ENCODE measurements at places on chromosomes 16 and 17.

DNA sequence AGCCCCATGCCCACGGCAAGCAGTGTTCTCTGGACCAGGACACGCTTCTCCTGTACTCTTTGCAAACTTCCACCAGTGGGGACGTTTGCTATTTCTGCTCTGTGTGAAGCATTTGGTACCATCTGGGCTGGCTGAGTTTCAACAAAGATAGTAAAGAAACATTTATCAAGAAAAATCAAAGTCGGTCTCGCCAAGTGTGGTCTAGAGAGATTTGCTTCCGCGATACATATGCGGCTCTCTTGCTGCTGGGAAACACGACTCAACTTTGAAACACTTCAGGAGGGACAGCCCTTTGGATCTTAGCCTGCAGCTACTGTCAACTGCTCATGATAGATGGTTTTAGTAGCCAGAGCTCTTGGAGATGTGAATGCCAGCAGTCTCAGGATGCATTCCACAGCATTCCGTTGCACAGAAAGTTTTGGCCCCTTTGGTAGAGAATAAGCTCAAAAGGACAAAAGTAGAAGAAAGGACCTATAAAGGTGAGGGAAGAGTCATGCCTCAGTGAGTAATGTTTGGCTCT, 168.2 kb upstream of the CACNG3 start:
- no peak for DNase-seq

- no peak for DNase-seq
Measured at GRCh38 chr16:88503374-88503770, 50.3 kb downstream of the ZFPM1 start.

GRCh38 chr16:68760671-68761275, 23.7 kb downstream of the CDH1 start:
- DNase-seq = peak; percentile 62

- DNase-seq = peak; percentile 83
Measured at GRCh38 chr17:55264645-55265298, at the start of gene HLF. Gene HLF (plus strand): TSS chr17:55264960. CDS start chr17:55265485, 525 bp downstream.

DNA sequence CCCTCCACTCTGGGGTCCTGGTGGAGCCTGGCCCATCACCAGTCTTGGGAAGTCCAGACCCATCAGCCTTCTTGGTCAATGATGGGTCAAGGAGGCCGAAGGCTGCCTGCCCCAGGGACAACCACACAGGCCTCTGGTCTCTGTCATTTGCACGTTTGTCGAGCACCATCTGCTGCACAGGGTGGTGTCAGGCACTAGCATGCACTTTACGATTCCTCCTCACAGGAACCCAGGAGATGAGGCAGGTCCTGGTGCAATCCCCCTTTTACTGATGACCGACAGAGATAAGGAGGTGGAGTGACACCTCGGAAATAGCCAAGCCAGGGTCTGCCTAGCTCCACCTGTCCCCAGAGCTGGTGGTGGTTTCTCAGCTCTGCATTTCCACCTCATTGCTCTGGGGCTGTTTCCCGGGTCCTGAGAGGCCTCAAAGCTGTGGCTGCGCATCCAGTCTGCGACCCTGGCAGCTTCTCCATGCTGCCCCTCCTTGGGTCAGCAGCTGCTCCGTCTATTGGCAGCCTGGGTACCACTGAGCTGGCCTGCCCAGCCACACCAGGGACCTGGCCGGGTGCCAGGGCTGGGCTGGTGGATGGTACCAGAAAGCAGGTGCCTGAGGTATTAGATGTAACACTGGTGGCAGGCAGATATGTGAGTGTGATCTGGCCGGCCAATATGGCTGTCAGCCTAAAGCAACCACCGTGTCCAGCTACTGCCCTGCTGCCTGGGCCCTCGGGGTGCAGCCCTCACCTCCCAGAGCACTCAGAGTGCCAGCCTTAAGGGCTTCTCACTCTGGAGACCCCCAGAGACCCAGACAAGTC, 10.0 kb downstream of the MMP15 start:
- DNase-seq = no peak

DNA sequence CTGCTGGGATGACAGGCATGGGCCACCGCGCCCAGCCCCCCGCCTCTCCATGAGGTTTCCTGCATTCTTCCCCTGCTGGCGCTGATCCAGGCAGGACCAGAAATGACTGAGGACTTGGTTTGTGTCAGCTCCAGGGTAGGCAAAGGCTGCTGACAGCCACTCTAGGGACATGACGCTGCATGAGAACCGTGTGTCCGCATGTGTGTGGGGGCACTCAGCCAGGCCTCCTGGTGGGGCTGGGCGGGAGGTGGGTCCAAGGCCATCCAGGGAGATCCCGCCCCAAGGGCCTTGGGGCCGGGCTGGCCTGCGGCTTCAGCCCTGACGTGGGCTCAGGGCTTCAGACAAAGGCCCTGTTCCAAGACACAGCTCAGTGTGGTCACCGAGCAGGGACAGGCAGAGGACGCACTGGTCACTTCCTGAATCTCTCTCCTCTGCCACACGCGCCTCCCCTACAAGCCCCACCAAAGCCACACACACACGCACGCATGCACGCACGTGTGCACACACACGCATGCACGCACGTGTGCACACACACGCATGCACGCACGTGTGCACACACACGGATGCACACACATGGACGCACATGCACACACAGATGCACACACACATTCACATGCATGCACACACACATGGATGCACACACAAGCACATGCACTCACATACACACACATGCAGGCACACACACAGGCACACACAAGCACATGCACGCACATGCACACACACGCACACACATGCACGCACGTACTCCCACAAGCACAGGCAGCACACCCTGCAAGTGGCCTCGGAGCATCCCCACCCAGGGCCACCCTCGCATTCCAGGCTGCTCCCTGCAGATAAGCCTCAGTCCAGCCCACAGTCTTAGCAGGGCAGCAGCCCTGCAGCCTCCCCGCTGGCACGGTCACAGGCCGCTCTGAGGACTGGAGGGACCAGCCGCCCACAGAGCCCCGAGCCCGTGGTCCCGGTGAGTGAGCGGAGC, 5.3 kb upstream of the TMEM204 start:
- no peak for DNase-seq

GRCh38 chr16:81846105-81846504, 67.0 kb downstream of the PLCG2 start:
- no peak for DNase-seq

GRCh38 chr16:23920899-23921298, 85.1 kb downstream of the PRKCB start:
- DNase-seq = no peak

- DNase-seq = no peak
Measured at GRCh38 chr17:12789481-12790248, at the start of gene ARHGAP44. Gene ARHGAP44 (plus strand): TSS chr17:12789498. CDS start chr17:12789839, 341 bp downstream.

- no peak for DNase-seq
Measured at GRCh38 chr17:77727037-77727615, 231.4 kb upstream of the TNRC6C start.

- no peak for DNase-seq
Measured at GRCh38 chr17:9220398-9221146, 199.3 kb downstream of the NTN1 start.

DNA sequence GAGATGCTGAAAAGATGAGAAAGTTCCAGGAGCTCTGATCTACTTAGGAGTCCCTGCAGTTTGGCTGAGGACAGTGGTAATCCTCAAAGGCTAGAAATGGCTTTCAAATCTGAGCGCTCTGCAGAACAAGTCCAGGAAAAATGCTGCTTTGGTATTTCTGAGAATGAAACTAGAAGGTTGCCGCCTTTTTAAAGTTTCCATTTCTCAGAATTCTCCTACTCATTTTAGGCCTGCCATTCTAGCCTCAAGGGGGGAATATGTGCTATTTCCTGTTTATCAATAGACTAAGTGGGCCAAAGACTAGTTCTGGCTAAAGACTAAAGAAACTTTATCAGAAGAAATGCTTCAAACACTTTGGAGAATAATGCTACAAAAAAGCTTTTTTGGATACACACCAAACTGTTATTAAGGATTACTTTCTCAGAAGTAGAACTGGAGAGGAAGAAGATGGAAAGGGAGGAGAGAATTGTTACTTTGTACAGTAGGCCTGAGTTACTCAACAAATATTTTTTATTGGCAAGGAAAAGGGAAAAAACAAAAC, at the start of gene SLFN12L:
Gene SLFN12L, minus strand, starts transcription at position 78 of the 541 bp plus-strand sequence. CDS start 15,314 bp downstream, outside the sequence.
- peak; percentile 35 for DNase-seq

DNA sequence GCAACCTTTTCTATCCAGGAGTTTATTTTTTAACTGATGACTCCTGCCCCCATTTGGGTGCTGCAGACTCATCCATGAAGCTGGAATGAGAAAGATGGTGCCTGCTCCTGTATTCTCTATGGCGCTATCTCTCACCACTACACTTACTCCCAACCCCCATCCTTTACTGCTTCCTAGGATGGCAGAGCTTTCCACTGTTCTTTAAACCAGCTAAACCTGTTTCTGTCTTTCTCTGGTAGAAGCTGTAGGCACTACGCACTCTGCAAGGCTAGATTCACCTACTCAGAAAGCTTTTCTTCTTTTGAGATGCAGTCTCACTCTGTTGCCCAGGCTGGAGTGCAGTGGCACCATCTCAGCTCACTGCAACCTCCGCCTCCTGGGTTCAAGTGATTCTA, 47.0 kb downstream of the ADAMTS18 start:
- DNase-seq = no peak

DNA sequence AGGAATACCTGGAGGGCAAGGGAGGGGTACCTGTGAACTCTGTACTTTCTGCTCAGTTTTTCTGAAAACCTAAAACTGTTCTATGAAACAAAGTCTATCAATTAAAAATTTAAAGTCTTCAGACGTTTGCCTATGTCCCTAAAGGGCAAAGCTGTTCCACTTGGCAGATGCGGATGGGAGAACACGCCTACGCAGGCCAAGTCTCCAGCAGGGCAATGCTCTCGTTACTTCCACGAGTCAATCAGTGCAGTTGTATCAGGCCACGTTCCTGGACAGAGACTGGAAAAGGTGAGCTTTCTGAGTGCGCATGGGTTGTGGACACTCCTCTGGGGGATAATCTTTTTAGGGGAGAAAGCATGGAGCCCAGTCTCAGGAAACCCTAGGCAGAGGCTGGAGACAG, 86.6 kb downstream of the NXN start:
- no peak for DNase-seq

- DNase-seq = no peak
Measured at GRCh38 chr17:67574658-67575293, 143.0 kb upstream of the NOL11 start.

DNA sequence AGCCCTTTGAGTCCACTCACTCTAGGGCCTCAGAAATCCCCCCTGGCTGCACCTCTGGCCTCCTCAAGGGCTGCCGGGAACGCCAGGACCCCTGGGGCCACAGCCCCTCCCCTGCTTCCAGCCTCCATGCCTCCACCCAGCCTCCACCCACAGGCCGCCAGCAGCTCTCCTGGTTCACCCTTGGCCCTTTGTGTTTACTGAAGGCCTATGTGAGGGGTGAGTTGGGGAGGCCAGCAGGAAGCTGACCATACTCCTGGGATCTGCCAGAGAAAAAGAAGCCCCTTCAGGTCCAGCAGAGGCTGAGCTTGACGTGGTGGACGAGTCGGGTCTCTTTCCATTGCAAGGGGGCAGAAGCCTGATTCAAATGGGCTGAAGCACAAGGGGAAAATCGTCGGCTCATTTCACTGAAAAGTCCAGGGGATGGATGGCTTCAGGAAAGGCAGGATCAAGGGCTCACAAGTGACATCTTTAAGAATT, 18.3 kb upstream of the ATP2A3 start:
- no peak for DNase-seq

DNA sequence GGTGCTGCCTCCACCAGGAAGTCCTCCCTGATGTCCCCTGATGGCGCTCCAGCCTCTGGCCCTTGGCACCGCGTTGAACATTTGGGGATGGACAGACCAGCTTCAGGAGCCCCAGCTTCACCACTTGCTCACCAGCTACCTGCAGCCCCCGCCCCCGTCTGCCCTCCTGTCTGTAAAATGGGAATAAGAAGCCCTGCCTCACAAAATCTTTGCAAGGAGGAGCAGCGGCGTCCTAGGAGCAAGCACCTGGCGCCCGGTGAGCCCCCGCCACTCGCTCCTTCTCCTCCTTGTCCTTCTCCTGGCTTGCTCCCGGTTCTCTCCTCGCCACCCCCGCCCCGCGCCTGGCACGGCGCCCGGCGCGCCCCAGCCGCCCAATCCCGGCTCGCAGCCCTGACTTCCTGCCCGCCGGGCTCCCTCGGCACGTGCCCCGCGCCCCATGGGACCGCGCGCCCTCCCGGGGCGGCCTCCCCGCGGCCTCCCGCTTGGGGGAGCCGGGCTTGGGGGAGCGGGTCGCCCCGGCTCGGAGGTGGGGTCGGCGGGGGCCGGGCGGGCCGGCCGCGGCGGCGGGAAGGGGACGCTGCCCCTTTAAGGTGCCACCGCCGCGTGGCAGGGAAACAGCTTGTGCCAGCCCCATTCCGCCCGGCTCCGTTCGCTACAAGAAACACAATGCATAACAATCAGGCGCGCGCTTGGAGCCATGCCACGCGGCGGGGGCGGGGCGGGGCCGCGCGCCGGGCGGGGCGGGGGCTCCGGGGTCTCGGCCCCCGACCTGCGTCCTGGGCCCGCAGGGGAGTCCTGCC, 9.1 kb upstream of the PPP1R1B start:
- peak; percentile 62 for DNase-seq

GRCh38 chr17:66494023-66494803, 191.8 kb downstream of the PRKCA start:
- DNase-seq = no peak

DNA sequence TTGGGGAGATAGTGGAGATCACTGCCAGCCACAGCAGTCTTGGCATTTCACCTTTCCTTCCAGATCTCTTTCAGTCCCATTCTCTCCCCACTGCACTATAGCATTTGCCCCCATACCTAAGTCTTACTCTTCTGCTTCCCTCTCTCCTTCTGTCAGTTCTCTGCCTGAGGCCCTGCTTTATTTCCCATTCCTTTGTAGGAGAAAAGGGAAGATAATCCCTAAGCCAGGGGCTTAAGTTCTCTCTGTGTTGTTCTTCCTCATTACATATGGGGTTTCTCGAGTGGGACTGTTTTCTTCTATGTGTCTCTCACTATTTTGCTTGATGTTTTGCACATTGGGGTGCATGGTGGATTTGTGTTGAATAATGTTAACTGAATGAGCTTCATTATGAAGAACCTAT, 6.4 kb downstream of the KDM6B start:
- DNase-seq = no peak

GRCh38 chr16:55552621-55553020, 13.9 kb upstream of the CAPNS2 start:
- no peak for DNase-seq

DNA sequence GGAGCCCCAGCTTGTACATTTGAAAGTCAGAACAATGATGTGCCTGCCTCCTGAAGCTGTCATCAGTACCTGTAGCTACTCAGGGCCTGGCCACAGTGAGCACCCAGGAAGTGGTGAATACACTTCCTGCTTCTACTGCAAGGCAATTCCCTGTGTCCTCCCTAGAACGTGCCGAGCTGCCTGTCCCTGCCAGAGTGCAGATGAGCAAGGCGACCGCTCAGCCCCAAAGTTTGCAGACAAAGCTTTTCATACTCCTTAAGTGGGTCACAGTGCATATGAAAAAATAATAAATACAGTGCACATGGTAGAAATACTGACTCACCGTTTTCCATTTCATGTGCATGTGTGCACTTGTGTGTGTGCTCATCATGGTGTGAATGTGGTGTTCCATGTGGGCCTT, 77.3 kb downstream of the MPRIP start:
- DNase-seq = peak; percentile 75

DNA sequence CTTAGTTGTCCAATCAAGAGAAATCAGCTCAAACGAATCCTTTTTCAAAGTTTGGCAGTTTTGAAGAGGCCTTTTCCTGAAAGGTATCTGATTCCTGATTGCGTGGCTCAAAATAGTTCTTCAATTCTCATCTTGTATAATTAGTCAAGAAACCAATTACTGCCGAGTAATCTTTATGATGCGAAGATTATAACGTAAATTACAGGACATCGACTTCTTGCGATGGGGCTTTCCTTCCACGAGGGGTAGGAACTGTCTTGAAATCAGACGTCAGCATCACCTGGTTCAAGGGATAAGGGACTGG, 644 bp upstream of the ARL2BP start:
- no peak for DNase-seq

GRCh38 chr17:43907998-43908721, 824 bp upstream of the MPP2 start:
- peak; percentile 69 for DNase-seq
